ENCODE measurements at places on chromosomes 1 and 21. TPM values are rescaled to one million over a fixed set of nuclear protein-coding genes. Genes with fewer than 3 reads are reported as not detected.
A peak's percentile ranks its signal among the peaks of the same experiment; 100 is the strongest.

DNA sequence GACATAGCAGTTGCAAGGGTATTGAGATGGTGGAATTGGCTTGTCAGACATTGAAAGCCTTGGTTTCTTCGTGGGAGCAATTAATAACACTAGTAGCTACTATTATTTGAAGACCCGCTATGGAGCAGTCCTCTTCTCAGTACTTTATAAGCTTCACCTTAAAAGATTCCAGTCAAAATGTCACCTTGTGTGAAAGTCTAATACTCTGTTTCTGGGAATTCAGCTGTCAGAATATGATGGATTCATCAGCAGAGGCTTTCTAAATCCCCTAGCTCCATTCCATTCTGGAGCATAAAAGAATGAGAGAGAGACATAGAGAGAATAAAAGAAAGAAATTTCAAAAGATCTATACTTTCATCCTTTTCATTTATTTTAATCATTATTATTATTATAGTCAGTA, 375.9 kb upstream of the ADGRL2 start:
- DNase-seq = no peak

DNA sequence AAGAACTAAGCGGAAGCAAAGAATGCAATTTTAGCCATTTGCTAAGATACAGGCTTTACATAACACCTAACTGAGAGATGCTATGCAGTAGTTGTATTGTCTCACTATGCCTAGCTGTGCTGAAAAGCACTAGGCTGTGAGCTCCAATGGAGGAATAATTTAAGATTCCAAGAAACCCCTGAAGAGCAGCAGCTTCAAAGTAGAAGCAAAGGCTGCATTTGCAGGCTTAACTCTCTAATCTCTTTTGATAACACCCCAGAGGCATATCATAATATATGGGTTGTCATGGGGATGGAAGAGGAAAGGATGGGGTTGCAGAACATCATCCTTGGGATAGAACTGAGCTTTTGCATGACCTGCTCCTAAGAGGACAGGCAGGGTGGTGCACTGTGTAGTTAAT, 102.0 kb downstream of the ERG start:
- no peak for DNase-seq

DNA sequence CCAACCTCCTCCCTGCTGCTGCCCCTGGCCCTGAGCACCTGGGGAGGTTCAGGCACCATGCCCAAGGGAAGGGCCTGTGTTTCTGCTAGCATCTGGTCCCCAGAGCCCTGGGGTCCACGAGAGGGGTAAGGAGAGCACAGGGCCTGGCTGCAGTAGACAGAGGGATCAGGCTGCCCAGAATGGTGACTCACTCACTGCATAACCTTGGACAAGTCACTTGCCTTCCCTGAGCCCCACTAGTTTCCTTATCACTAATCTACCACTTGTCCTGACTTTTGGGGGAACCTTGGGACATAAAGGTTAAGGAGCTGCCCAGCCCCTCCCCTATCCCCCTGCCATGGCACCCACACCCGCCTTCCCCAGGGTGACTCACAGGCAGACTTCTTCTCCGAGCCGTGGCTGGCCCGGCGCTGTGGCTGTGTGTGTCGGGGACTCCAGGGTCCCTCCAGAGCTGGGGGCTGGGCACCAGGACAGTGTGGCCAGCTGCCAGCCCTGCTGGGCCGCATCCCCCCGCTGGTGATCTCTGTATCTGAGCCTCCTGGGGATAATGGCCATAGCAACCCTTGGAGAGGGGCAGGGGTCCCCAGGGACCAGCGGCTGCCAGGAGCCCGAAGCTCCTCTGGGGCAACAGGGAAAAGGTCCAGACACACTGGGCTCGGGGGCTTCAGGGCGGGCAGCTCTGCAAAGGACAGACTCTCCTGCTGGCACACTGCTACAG, 4.0 kb downstream of the ARHGEF19 start:
- DNase-seq = no peak

DNA sequence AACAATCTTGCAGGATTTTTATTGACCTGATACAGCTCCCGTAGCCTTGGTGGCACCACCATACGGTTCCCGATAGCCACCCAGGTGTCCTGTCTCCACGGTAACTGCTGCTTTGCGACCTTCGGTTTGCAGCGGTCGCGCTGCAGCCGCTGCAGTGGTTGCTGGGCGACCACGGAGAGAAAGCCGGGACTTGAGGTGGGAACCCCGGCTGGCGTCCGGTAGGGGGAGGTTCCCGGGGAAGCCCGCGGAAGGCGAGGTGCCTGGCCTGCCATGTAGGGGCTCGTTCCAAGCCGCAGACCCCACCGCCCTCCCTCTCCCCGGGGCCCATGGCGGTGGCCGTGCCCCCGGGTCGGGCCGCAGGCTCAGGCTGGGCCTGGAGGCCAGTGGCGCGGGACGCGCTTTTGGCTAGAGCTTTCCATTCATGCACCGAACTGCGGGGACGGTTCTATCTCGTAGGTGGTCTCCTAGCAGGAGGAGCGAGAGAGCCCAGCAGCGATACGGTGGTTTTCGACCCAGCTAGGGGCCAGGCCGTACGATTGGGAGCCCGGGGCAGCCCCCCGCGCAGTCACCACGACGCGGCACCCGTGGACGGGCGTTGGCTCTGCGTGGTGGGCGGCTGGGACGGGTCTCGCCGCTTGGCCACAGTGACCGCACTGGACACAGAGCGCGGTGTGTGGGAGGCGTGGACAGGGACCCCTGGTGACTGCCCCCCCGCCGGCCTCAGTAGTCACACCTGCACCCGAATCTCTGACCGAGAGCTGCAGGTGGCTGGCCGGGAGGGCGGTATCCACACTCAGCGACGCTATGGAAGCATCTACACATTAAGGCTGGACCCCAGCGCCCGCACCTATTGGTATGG, at the start of gene KLHDC9:
Gene KLHDC9 (plus strand): TSS at position 152 of the 859 bp plus-strand sequence. CDS start 175 bp downstream, at position 327.
- peak; percentile 82 for DNase-seq

DNA sequence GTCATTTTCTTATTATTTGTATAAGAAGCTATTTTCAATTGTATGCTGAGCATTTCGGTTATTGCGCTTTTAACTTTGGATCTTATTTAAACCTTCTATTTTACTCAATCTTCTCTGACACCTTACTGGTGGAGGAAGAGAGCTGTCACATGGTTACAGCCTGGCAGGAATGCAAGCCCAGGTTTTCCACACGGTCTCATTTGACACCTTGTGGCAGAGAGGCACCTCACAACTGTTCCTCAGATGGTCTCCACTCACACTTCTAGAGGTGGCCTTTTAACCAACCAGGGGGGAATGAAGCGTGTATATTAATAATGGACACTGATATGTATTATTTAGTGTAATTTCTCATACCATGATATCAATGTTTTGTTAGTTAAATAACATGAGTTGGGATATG, 9.6 kb downstream of the OR2T33 start:
- no peak for DNase-seq

DNA sequence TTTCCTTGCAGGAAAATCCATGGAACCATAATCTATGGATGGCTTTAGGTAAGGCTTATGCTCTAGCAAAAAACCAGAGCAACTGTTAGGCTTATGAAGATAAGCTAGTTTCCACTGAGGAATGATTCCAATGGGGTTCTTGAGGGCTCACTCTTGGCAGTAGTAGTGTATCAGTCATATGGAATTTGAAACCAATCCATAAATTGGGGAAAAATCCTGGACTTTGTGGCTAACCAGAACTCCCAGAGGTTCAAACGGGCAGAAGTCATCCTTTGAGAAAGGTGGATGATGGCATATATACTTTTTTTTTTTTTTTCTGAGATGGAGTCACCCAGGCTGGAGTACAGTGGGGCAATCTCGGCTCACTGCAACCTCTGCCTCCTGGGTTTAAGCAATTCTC, 54.2 kb upstream of the ATF3 start:
- no peak for DNase-seq

- no peak for DNase-seq
Measured at GRCh38 chr1:99084562-99084961, 79.9 kb upstream of the PLPPR5 start.

- no peak for DNase-seq
Measured at GRCh38 chr21:43881283-43881682, 16.3 kb downstream of the AGPAT3 start.

GRCh38 chr1:54417123-54417522, 10.9 kb upstream of the SSBP3 start:
- DNase-seq = no peak

- no peak for DNase-seq
Measured at GRCh38 chr1:10525208-10525607, 50.5 kb downstream of the PEX14 start.

GRCh38 chr1:245546875-245547274, 392.1 kb downstream of the KIF26B start:
- DNase-seq = no peak

GRCh38 chr21:36232641-36233040, 76.0 kb downstream of the DOP1B start:
- no peak for DNase-seq

DNA sequence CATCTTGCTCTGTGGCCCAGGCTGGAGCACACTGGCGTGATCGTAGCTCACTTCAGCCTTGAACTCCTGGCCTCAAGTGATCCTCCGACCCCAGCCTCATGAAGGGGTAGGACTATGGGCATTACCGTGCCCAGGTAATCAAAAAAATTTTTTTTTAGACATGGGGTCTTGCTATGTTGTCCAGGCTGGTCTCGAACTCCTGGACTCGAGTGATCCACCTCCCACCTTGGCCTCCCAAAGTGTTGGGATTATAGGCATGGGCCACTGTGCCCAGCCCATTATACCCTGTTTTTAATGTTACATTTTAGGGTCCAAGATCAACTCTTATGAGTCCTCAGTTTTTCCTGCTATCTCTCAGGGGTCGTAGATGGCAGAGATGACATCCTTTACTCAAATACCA, 6.3 kb downstream of the MRAP start:
- DNase-seq = no peak

DNA sequence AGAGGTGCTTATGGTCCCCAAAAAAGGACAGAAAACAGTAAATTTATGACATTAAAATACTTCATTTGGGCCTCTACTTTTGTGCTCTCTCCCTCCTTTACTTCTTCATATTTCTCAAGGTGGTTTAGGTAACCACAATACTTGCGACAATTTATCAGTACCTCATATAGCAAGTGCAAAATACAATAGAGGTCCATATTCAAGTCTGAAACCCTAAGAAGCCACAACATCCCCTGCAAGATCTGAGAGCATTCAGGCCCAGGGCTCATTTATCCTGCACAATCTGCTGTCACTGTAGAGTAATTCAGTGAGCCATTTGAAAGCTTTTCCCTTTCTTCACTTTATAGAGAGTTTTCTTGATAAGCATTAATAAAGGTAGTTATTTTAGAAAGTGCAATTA, 24.2 kb upstream of the ATP6V1G3 start:
- DNase-seq = no peak

GRCh38 chr1:20534659-20535417, 17.5 kb upstream of the FAM43B start:
- no peak for DNase-seq

- DNase-seq = no peak
Measured at GRCh38 chr1:178451529-178451928, 45.2 kb downstream of the CLEC20A start.

- no peak for DNase-seq
Measured at GRCh38 chr1:21126324-21126723, 50.4 kb downstream of the EIF4G3 start.

DNA sequence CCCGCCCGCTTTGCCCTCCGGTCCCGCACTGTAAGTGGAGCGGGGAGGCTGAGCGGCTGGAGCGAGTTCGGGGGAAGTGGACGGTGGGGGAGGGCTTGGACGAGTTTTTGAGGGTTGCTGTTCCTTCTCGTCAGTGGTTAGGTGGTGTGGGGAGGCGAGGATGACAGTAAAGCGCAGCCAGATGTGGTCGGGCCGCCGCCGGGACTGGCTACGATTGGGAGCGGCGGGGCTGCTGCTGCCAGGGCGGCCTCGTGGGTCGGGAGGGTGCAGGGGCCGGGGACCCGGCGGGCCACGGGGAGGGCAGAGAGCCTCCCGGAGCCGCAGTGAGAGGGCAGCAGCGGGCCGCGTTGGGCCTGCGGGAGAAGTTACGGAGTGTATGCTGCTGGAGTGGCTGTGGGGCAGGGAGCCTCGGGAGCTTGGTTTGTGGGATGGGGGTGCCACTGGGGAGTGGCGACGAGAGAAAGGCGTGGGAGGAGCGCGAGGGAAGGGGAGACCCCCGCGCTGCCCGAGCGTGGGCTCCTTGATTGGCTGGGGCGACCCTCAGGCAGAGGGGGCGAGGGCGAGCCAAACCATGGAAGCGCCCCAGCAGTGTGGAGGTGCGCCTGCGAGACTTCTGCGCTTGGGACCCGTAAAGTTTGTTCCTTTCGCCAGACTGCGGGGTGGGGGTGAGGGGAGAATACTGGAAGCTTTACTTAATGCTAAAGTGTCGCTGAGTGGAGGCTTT, 2.1 kb downstream of the ADGRL2 start:
- DNase-seq = peak; percentile 35

- no peak for DNase-seq
Measured at GRCh38 chr1:195241066-195241465, 1367.2 kb downstream of the KCNT2 start.

DNA sequence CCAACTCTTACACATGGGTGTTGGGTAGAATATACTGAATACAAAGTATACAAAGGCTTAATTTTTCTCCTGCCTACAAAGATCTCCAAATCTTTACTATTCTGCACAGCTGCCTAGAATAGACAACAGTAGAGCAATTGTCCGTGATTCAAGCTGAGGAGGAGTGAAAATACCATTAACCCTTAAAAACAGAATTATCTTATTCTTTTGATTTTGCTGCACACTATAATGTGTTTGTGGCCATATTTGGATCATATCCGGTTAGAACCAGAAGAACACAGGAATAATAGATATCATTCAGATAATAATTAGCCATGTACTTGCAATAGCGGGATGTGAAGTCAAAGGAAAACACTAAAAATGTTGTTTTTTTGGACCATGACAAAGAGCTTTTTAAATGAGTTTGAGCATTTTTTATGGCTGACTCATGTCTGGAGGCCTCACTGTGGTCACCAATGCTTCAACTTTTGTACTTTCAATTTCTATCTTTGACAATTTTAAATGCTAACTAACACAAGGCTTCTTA, 197.6 kb upstream of the FOXD3 start:
- peak; percentile 20 for DNase-seq

Gene ATP6V1G3
- not detected for total RNA-seq

Gene LORICRIN
- not detected for total RNA-seq

Gene LYPD8
- not detected for total RNA-seq

Gene LCE1F
- total RNA-seq = not detected

Gene ERICH3
- total RNA-seq = 16.7 TPM

Gene SYT6
- 12.6 TPM for total RNA-seq

Gene NBPF20
- 4.1 TPM for total RNA-seq

Gene OR10T2
- not detected for total RNA-seq

Gene GJA9
- not detected for total RNA-seq

Gene NBPF6
- total RNA-seq = not detected

Gene IGSF9
- 5.3 TPM for total RNA-seq

Gene CACHD1
- 17.5 TPM for total RNA-seq

Gene EPHA8
- 2.0 TPM for total RNA-seq

Gene DENND1B
- total RNA-seq = 43.6 TPM

Gene S100A8
- total RNA-seq = 7.3 TPM
